Stimulated activated naive CD8-positive, alpha-beta T cell treated with anti-CD3 and anti-CD28 coated beads, Interleukin-15, amount 100 ng/mL, for 72 hours (primary cell): ENCODE measurements at places on chromosomes 6 and 20.

DNA sequence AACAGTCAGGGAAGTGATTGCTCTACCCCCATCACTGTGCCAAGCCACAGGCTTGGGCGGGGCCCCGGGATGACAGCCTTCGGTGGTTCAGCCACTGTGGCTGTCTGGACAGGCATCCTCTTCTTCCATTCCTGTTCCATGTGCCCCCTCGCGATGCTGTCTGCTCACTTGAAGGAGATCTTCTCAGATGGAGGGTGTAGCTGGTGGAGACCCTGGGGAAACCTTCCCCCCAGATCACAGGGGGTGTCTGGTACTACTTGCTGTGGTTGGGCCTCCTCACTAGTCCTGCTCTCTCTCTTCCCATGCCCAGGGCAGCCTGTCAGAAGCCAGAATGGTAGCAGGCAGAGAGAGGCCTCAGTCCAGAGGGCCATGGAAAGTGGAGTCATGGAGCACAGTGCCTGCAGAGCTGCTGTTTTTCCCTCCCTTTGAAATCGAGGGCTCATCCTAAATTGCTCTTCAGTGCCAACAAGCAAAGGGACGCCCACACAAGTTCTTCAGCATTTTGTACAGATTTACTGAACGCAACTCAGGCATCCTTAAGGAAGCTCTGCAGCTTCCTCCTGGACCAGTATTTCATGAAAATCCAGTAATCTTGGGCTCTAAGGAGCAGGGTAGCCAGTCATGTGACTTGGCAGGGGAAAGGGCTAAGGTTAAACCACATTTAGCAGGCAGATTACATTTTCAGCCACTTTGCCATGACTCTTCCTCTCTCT lies 326.6 kb downstream of the ZFAND3 start:
- no peak for DNase-seq

DNA sequence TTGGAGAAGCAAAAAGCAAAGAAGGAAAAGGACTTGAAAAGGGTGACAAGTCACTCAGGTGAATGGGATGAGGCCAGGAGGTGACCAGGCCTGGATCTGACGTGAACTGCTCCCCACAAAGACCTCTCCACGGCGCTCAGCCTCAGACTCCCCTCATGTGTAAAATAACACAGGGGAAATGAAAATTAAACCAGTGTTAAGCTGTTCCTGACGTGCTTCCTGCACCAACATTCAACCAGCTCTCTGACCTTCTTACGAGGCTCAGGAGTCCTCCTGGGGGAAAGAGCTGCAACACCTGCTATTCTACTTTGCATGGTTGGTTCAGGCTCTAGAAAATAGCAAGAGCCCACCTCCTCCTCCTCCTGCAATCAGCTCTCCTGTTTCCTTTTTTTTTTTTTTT lies 256.7 kb downstream of the ATXN1 start:
- no peak for DNase-seq

- DNase-seq: no peak
Measured at GRCh38 chr20:57398901-57399535, 7.8 kb downstream of the RBM38 start.

DNA sequence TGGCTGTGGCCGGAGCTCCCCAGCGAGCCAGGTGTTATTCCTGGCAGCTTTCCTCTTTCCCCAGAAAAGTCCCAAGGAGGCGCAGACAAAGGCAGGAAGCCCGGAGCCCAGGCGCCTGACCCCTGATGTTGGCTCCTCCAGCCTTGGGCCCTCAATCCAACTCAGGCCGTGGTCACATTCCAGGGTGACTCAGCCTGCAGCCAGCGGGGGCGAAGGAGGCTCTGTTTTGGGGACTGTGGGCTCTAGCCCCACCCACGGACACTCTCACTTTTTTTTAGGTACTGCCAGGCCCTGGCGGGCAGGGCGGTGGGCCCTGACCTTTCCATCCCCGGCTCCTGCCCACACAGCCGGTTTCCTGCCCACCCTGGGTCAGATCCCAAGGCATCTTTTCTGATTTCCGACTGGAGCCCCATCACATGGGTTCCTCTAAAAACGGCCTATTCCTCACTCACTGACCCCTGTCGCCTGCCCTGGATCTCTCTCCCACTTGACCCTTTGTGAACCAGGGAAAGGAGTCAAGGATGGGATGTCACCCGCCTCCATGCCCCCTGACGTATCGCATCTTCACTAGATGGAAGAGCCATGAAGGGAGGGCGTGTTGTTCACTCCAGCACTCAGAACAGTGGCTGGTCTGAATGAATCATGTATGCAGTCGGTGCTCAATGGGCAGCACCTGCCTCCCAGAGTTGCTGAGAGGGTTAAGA lies 5.5 kb downstream of the PTGIS start:
- DNase-seq: no peak

DNA sequence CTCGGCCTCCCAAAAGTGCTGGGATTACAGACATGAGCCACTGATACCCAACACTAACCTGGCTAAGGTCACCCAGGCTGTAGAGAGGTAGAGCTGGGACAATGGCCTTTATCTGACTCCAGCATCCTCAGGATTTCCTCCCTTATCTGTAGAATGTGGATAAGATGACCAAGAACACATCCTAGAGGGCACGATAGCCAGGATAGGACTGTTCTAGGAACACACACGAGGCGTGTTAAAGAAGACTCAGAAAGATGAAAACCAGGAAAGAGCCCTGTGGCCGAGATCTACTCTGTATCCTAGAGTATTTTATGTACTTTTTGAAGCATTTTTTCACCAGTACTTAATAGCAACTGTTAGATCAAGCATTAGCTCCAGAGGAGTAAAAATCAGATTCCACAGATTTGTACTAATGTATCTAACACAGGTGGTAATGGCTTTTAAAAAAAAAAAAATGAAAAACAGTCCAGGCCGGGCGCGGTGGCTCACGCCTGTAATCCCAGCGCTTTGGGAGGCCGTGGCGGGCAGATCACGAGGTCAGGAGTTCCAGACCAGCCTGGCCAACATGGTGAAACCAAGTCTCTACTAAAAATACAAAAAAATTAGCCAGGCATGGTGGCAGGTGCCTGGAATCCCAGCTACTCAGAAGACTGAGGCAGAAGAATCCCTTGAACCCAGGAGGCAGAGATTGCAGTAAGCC lies 17.3 kb downstream of the PPP1R10 start:
- DNase-seq: no peak

- peak; percentile 58 for DNase-seq
Measured at GRCh38 chr6:42045538-42046460, 4.5 kb upstream of the TAF8 start.

DNA sequence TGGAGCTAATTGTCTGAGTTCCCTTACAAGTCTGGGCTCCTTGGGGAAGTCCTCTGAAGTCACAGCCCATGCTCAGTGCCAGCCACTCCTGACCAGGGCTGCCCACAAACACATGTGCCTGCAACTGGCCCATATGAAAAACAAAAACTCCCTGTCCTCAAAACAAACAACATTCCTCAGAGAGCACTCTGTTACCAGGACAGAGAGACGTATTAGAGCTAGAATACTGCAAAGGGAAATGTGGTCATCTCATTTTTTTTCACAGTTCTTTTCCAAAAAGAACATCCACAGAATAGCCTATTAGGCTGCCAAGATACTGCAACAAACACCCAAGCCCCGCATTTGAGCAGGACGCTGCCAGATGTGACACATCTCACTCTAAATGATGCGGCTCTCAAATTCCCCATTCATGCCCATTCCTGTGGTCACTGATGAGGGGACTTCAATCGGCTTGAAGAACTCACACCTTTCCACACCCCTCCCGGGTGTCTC lies 71.1 kb downstream of the SLC22A23 start:
- no peak for DNase-seq

GRCh38 chr20:36349384-36350170 lies 43.4 kb downstream of the DLGAP4 start:
- DNase-seq: no peak

DNA sequence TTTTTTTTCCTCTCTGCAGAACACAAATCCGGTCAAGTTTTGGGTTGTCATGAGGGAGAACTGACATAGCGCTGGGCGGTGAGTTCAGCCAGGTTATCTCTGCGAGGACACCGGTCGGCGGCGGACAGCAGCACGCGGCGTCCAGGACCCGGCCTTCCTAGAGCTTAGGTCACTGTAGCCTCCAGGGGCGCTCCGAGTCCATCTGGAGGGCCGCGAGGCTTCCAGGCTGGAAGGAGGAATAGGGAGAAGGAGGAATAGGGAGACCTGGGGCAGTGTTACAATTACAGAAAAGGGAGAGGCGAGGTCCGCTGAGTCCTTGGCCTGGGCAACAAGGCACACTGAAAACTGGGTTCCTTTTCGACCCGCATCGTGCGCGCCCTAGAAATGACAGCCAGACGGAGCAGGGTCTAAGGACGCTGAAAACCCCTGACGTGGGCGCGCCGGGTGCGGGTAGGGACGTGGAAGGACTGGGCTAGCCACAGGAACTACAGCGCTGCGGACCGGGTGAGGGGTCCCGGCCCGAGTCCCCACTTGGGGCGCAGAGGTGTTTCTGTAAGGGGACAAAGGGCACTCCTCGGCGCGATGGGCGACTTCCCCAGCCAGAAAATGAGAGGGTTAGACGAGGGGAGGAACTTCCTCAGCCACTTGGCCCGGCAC lies 536 bp upstream of the FNDC1 start:
- peak; percentile 17 for DNase-seq

DNA sequence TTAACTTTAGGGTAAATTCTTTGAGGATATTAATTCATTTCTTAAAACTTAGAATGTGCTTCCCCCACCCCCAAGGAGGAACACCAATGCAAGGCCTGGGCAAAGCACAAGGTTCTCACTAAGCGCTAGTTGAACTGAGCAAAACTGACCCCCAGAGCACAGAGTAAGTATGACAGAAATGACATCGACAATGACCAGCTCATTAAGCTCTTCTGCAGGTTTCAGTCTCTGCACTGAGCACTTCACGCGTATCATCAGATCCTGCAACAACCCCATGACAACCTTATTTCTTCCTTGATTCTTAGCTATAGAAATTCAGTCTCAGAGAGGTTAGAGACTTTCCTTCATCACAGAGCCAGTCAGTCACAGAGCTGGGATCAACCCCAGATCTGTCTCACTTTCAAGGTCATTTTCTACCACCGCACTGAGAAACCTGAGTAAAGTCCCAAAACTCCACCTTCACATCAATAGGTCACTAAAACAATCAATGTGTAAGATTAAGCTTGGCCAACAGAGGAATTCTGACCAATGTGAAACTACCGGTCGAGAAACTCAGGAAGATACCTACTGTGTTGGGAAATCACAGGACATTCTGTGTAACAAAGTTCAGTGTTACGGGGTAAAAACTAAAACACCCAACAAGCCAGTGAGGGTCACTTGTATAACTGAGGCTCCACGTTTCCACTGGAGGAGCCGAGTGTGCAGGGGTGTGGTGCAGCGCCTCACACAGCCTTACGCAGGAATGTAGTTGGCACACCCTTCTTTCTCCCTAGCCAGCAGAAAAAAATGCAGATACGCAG lies 129.0 kb upstream of the FOXQ1 start:
- no peak for DNase-seq

DNA sequence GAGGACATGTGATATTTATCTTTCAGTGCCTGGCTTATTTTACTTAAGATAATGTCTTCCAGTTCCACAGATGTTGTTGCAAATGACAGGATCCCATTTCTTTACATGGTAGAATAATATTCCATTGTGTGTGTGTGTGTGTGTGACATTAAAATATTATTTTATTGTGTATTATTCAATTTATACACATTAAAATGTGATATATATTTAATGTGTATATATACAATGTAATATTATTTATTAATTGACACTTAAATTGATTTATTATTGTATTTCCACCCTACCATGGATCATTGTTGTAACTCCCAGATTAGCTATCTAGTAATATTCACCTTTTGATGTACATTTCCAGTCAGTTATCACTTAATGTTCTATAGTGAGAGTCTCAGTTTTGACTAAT lies 1422.5 kb upstream of the ADGRB3 start:
- DNase-seq: no peak

GRCh38 chr6:18515767-18516166 lies 128.6 kb downstream of the RNF144B start:
- DNase-seq: no peak

- no peak for DNase-seq
Measured at GRCh38 chr6:82068721-82069120, 178.8 kb downstream of the IBTK start.

DNA sequence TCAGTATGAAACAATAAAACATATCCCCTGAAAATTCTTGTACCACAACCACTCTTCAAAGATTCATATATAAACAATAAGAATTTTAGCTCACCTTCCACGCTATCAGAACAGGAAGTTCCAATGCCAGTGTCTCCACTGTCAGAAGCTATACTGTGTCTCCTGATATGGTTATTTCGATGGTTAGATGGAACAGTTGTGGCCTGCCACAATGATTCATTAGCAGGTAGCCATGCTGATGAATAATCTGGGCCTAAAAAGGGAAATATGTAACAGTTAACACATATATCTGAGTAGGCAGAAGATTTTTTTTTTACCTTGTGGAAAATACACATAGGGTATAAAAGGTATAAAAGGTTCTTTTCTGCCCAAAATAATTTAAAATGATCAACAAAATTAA lies 19.0 kb downstream of the CEP85L start:
- DNase-seq: peak; percentile 53

- DNase-seq: no peak
Measured at GRCh38 chr6:14386668-14387067, 269.1 kb downstream of the CD83 start.
